ENCODE measurements at places on chromosomes 6 and 20.

DNA sequence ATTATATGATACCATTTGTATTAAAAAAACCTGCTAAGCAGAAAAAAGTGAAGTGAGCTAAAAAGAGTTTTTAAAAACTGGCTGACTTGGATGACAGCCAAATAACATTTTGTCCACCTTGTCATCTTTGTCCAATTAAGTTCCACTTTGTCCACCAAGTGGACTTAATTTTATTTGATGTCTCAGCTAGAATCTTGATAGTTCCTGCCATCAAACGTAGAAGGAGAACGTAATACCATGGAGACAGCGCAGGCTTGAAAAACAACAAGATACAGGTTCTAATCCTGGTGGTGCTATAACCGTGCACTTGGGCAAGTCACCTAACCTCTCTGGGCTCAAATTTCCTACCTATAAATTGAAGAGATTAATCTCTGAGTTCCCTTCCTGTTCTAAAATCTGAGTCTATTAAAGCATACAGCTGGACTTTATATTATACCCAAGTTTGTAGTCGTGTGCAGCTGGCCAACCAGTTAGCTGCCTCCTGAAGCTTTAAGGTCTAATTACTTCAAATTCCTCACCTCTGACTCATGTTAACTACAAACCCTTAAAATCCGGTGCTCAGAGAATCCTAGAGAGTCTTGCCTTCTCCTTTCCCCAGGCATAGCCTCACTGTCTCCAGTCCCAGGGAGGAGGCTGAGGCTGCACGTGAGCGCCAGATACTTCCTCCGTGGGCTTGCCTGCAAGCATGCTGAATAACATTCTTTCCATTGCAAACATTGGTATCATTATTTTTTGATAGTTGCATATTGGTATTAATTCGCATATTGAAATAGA lies 16.8 kb downstream of the TMEM244 start:
- no peak for DNase-seq

DNA sequence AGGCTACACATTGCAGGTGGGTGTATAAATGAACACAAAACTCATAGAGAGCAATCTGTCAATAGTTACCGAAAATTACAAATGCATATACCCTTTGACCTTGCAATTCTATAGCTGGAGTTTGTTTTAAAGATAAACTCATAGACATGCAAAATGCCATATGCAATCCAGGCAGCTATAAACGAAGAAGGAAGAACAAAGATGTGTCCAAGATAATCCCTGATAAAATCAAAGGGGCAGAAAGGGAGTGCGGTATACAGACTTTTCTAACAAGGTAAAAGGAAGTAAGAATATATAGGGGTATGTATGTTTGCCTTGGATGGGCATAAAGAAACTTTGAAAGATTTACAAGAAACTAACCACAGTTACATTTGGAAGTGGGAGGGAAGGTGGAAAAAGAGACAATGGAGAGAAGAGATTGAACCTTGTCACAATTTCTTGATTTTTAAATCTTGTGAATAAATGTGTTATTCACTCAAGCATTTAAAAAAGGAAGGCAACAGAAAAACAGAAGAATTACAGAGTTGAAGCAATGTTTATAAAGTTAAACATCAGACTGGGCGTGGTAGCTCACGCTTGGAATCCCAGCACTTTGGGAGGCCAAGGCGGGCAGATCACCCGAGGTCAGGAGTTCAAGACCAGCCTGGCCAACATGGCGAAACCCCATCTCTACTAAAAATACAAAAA lies 29.9 kb downstream of the FAM8A1 start:
- no peak for DNase-seq

DNA sequence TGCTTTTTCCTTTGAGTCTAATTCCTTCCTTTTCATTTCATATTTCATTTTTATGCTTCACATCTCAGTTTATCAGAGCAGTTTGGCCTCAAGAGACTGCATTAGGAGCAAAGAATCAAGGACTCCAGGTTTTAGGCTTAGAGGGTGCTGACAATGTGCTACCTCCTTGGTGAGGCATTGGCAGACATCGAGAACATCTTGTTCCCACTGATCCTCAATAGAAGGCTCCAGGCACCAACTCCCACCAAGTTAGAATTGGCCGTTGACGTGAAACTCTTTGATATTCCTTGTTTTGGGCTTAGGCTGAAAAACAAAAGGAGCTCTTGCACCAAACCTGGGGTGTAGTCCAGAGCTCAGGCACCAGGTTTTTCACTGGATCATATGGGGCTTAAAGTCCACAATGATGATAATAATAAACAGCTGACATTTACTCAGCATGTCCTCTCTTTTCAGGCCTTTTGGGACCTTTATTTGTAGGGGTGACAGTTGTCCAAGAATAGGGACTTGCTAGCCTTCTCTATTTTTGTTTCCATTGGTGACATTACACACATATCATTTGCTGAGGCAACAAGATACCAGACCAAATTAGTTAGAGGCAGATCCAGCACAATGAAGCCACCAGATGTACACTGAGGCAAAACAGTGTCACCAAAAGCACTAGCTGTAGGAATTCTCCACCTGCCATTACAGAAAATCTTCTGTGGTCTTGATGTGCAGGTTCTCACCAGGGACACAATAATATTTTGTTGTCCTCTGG lies 81.0 kb upstream of the ENPP5 start:
- DNase-seq, result no peak

GRCh38 chr6:85456782-85457181 lies 6.9 kb downstream of the NT5E start:
- DNase-seq, result no peak

- no peak for DNase-seq
These were observed 39.9 kb upstream of the TTPAL start for GRCh38 chr20:44435630-44436335.

GRCh38 chr6:65149841-65150240 lies 557.2 kb downstream of the EYS start:
- DNase-seq, result no peak

DNA sequence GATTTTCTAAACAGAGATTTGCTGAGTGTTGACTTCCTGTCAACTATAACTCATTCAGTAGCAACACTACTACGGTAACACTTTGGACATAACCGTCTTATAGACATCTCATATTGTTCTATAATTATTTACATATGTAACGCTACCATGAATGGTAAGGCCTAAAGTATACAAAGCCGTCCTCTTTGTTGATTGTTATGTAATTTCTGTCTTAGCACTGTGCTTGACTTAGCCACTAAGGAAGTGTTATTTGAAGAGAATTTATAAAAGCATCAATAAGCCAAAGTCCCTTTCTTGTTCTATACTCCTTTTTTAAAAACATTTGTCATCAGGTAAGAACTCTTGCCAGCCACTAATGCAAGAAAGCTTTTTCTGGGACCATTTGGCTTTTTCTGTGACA lies 240.6 kb downstream of the MEI4 start:
- DNase-seq, result no peak

DNA sequence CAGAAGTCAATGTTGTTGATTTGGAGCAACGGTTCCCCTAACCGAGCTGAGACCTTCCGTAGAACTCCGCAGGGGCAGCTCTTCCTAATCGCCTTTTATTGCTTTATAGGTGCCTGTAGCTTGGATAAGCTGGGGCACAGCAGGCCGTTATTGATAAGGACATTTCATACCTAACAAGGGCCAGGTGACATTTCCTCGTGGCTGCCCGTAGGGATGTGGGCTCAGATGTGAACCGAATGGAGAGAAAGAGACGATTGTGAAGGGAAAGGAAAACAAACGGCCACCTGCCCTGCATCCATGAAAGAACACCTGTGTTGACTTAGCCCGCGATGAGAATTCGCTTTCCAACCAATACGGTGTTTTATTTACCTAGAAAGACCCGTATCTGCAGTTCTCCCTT lies 53.3 kb upstream of the DACT2 start:
- DNase-seq, result no peak

- no peak for DNase-seq
These were observed 26.5 kb downstream of the FASTKD5 start for GRCh38 chr20:3133155-3133554.

GRCh38 chr6:85115876-85116275 lies 334.0 kb upstream of the NT5E start:
- DNase-seq, result no peak

DNA sequence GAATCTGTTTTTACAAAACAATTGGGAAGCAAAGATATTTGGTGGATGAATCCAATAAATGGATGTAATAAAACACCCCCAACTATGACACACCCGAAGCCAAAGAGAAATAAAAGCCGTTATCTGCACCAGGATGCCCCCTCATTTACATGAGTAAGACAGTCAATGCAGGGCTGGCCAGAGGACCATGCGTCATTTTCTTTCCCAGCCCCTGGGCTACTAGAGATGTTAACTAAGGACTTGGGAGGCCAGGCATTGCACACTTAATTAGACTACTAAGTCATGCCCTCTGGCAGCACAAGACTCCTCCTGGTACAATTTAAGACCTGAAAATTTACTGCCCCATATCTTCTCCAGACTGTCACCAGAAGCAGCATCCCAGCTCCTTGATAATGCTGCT lies 3.2 kb downstream of the LEMD2 start:
- no peak for DNase-seq

GRCh38 chr20:52682237-52682636 lies 289.9 kb upstream of the TSHZ2 start:
- no peak for DNase-seq
